KG1 (cell line): ENCODE measurements at places on chromosomes 2 and 18.

DNA sequence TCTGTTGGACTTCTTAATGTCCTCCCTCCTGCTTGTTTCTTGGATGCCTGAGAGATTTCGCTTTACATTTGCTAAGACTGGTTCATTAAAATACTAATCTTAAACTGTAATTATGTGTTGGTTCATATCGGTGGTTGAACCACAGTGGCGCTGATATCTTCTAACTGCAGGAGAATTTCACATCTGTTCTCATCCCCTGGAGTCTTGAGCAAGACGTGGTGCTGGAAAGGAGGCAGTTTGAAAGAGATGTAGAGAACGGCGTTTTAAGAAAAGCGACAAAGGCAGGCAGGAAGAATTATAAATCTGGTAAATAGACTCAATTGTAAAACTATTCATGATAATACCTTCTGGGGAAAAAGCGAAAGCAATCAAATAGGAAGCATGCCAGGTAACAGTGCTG is 79.5 kb downstream of the NXPH2 start:
- no peak for DNase-seq

GRCh38 chr2:209556354-209556961 is 132.6 kb downstream of the MAP2 start:
- no peak for DNase-seq

DNA sequence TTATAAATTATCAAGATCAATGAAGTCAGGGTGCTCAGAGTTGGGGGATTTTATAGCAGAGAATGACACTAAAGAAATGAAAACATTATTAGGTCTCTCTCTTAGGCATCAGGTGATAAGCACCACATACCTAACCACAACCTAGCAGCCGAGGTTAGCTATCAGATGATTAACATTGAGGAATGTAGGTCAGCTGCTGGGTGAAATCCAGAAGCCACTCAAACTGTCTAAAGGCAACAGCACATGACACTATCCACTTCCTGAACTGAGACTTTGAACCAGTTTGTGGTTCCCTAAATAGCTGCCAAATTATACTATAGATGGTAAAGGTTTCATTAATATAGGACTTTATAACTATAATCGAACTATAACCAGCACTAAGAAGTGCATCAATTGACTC is 4.7 kb downstream of the EPG5 start:
- no peak for DNase-seq

DNA sequence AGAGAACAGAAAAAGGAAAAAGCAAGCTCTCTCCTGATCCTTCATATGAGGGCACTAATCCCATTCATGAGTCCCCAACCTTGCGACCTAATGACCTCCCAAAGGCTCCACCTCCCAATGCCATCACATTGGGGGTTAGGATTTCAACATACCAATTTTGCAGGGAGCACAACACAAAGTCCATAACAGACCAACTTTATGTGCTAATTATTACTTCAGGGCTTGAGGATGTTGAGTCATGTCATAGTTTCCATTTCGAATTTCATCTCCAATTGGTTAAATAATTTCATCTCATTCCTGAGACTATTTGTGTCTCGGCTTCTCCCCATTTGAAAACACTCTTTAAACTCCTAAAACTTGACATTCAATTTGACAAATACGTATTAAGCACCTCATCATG is 69.9 kb upstream of the KLF7 start:
- no peak for DNase-seq

- DNase-seq = no peak
These were observed 50.5 kb upstream of the NT5C1B start for GRCh38 chr2:18639756-18640453.

GRCh38 chr2:186617771-186618170 is 27.9 kb downstream of the ITGAV start:
- DNase-seq = no peak
